ENCODE measurements at places on chromosomes 2 and 18.

GRCh38 chr2:9205486-9205885, 1.1 kb upstream of the ASAP2 start:
- no peak for DNase-seq

DNA sequence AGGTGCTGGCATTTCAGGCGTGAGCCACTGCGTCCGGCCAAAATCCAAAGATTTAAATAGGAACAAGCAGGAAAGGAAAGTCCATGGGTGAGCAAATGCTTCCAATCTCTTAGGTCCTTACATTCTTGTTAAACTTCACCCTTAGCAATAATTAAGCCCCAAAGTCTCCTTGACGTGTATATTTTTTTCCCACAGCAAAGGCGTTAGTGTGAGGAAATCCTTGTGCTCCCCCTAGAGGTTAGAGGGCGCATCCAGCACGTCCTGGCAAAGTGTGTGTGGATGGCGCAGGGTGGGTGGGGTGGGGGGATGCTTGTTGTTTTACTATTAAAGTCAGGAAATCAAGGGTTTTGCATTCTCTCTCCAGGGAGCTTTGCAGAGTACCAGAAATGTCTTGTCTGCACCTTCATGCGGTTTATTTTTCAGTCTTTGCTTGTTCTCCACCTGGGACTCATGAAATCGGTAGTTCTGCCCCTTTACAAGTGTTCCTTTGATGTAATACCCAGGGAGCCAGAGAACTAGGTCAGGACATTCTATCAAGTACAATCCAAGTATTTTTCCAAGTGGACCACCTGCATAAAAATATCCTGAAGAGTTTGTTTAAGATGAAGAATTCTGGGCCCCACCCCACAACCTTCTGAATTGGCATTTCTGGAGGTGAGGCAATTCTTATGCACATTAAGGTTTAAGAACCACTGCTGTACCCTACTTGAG, 22.2 kb upstream of the ITSN2 start:
- DNase-seq: peak; percentile 61

DNA sequence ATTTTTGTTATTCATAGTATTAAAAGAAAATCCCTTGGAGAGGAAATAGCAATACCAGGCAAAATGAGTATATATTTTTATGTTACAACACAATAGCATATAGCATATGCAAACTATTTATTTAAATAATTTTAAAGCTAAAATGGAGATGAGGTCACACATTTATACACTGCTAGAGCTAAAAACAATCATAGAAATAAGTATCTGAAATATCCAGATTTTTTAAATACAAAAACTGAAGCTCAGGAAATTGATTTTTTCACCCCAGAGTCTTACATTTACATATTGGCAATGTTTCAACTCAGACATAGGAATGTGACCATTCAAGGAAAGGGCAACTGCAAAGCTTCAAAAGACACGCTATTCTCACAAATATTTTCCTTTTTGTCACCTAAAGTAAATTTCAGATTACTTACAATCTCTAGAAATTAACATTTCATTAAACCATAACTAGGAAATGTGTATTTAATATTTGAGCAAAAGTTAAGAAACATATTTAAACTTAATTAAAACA, 8.9 kb downstream of the TFPI start:
- no peak for DNase-seq

GRCh38 chr2:119477113-119477505, 45.5 kb downstream of the TMEM37 start:
- DNase-seq: no peak

- no peak for DNase-seq
Measured at GRCh38 chr2:48015421-48015820, 109.1 kb upstream of the FBXO11 start.

- DNase-seq: no peak
Measured at GRCh38 chr2:218033208-218033589, 30.4 kb upstream of the TNS1 start.

- no peak for DNase-seq
Measured at GRCh38 chr2:59083075-59083828, 842.1 kb upstream of the FANCL start.

DNA sequence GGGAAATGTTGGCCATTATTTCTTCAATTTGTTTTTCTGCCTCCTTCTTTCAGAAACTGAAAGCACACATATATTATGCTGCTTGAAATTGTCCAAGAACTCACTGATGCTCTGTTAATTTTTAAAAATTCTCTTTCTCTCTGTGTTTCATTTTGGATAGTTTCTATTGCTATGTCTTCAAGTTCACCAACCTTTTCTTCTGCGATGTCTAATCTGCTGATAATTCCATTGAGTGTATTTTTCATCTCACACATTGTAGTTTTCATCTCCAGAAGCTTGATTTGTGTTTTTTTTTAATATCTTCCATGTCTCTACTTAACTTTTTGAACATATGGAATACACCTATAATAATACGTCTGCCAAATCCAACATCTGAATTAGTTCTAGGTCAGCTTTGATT, 98.1 kb upstream of the TGFA start:
- DNase-seq: no peak

- DNase-seq: no peak
Measured at GRCh38 chr2:98282109-98282508, 64.1 kb upstream of the CNGA3 start.

DNA sequence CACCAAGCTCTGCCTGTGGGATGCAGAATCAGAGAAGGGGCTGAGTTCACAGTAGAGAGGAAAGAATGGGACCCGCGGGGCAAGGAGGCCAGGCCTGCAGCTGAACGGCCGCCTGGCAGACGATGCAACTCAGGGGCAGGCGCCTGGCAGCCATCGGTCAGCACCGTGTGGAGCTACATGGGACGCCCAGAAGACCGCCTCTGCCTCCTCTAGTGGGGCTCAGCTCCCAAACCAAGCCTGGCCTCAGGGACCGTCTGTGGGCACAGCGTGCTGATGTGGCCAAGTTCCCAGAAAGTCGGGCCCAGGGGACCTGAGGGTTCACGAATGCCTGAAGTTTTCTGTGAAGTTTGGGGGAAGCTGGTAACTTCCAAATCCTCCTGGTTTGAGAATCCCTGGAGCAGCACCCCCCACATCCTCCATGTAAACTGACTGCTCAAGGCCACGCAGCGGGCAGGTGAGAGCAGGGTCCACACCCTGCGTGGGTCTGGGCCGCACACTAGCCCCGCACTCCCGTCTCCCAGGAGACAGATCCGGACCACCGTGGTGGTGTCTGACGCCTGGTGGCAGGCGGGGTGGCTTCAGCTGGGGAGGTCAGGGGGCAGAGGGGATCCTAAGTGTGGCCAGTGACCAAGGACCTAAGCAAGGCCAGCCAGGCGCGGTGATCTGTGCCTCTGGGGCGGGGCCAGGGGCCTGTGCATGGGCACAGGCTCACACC, 14.6 kb downstream of the SNORC start:
- DNase-seq: no peak

- DNase-seq: no peak
Measured at GRCh38 chr18:6013171-6013810, 118.0 kb upstream of the TMEM200C start.

GRCh38 chr2:8059794-8060193, 622.1 kb upstream of the ID2 start:
- DNase-seq: no peak

DNA sequence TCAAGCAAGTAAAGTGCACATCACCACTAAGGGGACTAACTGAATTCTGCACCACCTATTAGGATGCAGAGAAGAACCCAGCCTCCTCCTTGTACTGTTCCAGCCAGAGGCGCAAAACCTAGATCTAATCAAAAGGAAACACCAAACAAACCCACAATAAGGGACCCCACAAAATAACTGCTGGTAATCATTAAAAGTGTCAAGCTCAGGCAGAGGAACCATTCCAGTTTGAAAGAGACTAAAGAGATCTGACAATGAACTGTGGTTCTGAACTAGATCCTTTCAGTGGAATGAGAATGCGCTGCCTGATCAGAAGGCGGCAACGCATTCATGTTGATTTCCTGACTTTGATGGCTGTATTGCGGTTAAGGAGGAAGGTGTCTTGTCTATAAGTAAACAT, 16.8 kb downstream of the HDLBP start:
- no peak for DNase-seq

DNA sequence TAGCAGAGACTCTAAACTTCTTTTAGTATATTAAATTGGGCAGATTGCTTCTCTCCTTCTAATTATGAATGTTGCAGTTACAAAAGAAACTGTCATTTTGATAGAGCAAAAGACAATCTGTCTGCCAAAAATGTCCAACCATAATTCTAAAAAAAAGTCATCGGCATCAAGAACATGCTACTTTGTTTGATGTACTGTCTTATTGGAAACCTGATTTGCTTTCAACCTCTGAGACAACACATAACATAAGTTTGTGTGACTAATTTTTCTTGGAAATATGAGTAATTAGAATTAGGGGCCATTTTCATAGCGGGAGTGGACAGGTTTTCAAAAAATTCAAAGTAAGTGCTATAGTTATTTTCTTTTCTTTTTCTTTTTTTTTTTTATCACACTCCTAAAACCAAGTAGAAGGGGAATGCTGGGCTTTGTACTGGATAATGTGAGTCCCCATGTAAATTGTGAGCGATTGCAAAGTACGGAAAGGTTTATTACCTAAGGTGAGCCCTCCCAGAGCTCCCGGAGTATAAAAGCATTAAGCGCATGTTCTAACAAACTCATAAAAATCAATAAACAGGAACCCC, 59.1 kb downstream of the ZEB2 start:
- no peak for DNase-seq

DNA sequence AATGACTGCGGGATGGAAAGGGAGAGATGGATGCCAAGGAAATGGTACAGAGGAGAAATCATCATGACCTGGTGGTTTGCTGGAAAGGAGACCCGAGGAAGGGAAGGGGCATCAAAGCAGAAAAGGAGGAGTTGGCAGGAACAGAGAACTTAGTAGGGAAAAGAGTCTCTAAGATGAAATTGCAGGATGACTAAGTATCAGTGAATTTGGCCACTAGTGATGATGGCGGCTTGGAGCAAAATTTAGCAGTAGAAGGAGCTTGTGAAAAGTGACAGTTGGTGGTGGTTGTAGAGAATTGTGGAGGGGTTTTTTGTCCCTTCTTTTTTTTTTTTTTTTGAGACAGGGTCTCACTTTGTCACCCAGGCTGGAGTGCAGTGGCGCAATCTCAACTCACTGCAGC, 10.1 kb downstream of the METAP1D start:
- DNase-seq: no peak

DNA sequence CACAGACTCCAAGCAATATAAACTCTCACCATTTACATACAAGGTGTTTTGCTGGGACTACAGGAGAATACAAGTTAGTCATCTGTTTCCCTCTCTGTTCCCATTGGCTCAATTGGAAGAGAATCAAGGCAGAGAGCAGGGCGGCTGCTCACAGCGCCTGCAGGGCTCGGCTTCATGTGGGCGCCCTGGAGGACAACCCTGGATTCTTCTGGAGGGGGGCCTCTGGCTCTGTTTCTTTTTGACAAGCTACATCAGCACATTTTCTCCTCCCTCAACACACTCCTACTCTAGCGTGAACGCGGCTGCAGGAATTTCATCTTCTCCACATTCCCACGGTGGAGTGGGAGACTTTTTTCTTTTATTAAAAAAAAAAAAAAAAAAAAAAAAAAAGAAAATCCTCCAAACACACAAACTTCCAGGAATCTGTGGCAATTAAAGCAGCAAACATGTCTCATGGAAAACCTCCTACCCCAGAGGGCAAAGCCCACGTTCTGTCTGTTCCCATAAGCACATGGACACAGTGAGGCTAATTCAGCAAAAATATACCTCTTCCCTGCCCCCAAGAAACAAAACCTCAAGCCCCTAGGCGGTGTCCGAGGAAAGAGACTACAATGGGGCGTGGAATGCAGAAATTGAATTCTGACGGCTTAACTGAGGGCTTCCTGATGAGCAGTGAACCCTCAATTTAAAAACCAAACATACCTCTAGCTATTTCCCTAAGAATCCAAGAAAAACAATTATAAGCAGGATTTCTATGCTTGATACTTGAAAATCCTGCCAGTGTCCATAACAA, 50.6 kb downstream of the PARD6G start:
- DNase-seq: no peak

DNA sequence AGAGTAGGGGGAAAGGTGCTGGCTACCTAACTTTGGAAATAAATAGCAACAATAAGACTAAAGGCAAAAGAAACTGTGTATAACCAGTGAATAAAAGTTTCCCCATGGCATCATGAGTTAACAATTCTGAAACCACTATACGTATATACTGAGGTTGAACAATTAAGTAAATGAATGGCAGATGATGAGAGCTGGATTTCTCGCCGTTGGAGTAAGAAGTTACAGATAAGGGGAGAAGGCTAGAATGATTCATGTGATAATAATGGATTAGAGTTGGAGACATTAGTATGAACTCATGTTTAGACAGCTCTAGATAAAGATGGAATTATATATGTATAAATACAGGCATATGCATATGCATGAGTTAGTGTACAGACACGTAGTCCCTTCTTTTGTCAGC, 152.7 kb downstream of the UBR3 start:
- DNase-seq: no peak

DNA sequence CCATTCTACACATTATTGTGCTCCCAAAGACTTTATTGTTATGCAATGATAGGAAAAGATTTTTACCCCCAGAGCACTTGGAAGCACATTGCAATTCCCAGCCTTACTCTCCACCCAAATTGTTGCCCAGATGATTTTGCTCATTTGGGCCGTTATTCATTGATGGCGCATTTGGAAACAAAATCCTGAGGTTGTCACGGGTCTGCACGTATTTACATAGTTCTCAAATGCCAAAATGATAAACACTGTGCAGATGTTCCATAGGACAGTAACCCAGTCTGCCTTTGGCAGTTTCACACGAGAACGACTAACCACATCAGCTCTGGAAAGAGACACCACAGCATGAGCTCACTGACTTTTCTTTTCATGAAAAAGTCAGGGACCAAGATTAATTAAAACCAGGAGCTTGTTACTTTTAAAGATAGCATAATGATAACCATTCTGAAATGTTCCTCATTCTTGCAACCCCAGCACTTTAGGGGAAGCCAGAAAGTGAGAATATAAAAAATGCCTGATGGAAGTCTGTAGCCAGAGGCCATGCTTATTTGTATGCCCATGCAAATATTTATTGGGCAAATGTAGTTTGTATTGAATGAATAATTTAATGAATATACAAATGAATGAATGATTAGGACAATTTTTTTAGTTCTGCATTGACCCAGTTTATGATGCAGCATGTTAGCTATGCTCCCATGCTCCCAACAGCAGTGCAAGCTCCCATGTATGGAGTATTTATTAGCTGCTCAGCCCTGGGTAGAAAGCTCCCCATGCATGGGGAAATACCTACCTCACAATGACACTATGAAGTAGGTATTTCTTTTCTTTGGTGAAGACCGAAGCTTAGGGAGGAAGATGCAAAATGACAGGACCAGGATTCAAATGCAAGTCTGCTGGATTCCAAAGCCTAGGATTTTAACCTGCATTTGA, 84.6 kb downstream of the MAIP1 start:
- no peak for DNase-seq

GRCh38 chr2:62692225-62692624, 13.3 kb upstream of the EHBP1 start:
- DNase-seq: no peak

All from Panc1 (cell line).